ENCODE measurements at places on chromosomes 4 and X.

- no peak for DNase-seq
Observed at GRCh38 chr4:89134775-89135319, 23.5 kb downstream of the TIGD2 start.

DNA sequence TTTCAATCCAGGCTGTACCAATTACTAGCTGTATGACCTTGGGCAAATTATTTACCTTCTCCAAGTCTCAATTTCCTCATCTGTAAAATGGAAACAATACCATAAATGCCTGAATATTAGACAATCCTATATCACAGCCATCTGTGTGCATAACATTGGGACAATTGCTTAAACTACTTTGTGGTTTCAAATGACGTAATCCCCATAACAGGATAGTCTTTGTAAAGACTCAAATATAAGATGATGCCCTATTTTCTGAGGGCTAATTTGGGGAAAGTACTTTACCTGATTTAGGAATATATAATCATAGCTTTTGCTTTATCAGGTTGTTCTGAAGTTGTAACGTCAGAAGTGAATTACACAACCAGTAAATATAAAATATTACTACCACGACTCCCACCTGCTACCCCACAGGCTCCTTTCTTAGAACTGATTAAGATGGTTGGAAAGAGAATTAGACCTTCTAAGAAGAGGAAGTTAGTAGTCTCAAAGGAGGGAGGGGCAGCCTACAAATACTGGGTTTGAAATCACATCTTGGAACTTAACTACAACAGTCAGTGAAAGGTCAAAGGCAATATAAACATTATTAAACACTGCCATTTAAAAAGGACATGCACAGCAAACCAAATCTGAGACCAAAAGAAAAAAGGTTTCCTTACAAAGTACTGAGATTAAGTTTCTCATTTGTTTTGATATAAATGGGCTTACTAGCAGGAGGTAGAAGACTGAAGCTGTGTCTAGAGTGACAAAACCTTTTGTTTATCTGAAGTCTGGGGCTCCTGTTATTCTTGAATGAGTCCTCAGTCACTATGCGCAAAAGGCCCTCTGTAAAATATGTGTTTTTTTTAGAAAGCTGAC is 215.0 kb downstream of the SCFD2 start:
- DNase-seq = no peak

DNA sequence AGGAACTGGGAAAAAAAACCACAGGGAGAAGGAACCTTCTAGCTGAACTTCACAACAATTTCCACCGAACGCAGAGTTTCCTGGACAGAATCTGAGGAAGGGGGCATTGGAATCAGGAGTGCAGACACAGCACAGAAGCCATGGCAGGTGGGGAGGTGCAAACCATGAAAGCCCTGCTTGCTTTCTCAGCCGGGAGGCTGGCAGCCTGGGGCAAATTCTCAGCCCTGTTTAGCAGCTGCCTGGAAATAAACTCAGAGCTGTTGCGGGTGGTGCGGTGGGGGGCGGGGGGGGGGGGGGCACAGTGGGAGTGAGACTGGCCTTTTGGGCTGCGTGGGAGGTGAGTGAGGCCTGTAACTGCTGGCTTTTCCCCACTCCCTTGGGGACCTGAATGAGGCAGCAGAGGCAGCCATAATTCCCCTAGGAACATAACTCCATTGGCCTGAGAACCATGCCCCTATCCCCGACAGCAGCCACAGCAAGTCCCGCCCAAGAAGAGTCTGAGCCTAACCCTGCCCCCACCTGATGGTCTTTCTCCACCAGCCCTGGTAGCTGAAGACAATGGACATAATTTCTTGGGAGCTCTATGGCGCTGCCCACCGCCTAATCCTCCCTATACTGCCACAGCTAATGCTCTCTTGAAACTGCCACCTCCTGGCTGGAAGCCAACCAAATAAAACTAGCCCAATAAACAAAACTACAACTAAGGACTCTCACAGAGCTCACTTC is 176.3 kb downstream of the FAM13A start:
- no peak for DNase-seq

- no peak for DNase-seq
Observed at GRCh38 chr4:164524789-164525188, 229.1 kb upstream of the SMIM31 start.

DNA sequence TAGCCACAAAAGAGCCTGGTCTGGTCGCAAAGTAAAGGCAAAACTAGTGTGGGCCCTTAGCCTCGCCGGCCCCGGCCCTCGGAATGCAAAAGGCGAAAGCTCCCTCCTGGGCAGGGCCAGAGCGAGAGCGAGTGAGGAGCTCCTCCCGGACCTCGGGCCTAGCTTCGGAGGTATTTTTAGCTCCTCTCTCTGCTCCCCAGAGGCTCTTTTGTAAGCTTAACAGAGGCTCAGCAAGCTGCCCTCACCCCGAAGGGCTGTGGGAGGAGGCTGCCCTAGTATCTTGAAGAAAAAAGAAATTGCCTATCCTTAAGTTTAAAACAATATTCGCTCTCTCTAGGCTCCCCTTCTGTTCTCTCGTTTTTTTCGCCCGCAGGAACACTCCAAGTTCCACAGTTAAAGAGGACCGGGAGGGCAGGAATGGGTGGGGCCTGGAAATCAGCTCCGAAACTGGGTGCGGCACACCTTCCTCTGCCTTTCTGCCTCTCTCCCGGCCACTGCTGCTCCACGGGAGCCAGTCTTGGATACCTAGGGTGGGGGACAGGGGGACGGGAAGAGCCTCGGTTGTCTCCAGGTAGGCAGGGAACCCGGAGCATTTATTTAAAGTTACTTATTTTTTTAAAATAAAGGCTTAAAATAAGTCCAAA is 12.1 kb downstream of the HAND2 start:
- no peak for DNase-seq

DNA sequence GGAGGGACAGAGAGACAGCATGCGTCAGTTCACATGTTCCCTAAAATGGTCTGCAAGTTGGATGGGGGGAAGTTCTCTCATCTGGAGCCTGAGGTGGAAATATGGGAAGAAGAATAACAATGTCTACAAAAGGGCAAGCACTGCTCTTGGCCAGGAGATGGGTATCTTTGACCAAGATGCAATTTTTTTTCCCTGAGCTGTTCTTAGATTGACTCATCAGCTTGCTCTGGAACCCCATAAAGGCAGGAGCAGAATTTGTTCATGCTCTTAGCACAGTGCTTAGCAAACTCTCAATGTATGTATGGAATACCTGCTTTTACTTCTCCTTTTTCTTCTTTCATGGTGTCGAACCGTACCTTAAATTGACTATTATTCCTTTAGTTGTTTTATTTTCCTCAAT is 90.5 kb upstream of the ZNF827 start:
- DNase-seq = no peak

GRCh38 chrX:108165383-108166111 is 74.0 kb downstream of the ATG4A start:
- DNase-seq = no peak

DNA sequence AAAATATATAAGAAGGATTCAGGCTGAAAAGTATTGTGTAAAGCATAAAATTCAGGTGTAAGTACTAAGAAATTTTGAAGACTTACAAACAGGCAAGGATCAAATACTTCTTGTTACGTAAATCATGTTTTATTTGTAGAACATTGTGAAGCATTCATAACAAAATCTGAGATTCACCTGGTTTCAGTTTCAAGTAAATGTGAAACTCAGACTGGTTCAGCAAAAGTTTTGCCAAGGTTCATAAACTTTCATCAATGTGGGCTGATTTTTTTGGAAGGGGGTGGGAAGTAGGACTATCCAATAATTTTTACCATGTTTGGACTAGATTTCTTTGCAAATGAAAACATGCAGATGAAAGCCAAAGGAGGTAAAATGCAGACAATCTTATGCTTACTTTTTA is 527.7 kb downstream of the ANKRD50 start:
- no peak for DNase-seq

GRCh38 chr4:143668930-143669552 is 31.4 kb downstream of the FREM3 start:
- DNase-seq = no peak

Measured in inflammatory macrophage treated with lipopolysaccharide for 4 hours (primary cell).